Lower lobe of right lung (tissue), 2 donors: ENCODE measurements at places on chromosomes 16 and 17. TPM values are rescaled to one million over a fixed set of nuclear protein-coding genes. Genes with fewer than 3 reads are reported as not detected.

MFSD6L gene
- 0.95 TPM for total RNA-seq

ALOXE3 gene
- total RNA-seq: not detected

COG7 gene
- total RNA-seq: 21.3 TPM

HASPIN gene
- total RNA-seq: 0.68 TPM

PDE6G gene
- total RNA-seq: 2.0 TPM

- no peak for DNase-seq
Measured at GRCh38 chr16:22327446-22327775, 30.2 kb downstream of the POLR3E start.

GRCh38 chr16:54706406-54706805, 224.3 kb upstream of the IRX5 start:
- no peak for DNase-seq

DNA sequence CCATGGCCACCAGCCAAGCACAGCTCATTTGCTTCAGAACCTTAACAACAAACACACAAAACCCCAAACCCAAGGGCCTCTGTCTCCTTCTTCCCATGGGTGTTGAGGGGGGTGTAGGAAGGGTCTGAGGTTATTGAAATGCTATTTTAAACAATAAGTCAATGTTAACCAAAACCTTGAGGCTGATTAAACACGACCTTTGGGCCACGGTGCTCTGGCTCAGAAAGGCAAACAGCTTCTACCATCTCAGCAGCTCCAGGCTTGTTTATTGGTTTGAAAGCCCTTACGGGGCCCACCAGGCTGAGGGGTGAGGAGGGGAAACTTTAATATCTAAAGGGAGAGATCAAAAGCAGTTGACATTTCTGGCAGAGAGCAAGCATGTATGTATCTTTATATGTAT, 185.7 kb upstream of the IRX6 start:
- no peak for DNase-seq

DNA sequence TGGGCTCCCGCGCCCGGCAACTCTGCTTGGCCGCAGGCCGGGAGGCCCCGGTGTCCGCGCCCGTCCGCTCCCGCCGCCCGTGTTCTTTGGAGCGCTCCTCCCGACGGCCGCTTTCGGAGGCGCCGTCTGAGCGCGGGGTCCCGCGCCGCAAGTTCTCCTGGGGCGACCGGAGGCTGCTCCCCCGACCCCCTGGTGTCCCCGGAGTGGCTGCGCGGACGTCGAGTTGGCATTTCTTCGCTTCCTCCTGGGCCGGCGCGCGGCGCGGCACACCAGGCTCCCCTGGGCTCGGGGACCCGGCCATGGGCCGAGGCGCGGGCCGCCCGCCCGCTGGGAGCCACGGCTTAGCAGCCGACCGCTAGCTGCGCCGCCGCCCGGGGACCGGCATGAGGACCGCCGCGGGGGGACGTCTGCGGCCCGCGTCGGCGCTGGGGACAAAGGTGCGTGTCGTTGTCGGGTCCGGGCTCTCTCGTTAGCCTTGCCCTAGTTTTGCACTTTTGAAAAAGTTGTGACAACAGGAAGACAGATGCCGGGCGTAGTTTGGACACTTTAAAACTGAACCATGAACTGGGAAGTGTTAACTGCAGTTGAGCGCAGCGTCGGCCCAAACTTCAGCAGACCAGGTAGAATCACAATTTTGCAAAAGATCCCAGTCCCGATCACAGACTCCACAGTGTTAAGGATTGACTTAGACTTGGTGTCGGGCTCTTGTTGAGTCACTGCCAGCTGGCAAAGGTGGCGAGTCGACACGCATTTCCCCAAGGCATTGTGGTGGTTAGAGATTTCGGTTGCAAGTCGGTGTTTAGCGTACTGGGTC, 700 bp downstream of the UBN1 start:
- DNase-seq: peak; percentile 67

DNA sequence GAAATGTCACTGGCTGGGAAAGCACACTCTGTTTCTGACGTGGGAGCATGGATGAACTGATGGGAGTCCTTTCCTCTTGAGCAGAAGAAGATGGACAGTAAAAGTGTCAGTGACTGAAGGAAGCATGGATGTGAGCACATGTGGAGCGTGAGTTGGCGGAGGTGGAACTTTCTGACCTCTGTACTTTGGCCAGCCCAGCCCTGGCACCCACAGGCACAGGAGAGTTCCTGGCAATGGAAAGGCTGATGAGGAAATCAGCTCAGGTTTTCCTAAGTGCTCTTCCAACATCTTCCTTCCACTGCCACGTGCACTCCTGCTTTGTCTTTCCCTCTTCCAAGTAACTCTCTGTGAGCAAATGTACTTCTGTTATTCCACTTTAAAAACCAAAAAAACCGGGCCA, 276.8 kb downstream of the NTN1 start:
- no peak for DNase-seq

DNA sequence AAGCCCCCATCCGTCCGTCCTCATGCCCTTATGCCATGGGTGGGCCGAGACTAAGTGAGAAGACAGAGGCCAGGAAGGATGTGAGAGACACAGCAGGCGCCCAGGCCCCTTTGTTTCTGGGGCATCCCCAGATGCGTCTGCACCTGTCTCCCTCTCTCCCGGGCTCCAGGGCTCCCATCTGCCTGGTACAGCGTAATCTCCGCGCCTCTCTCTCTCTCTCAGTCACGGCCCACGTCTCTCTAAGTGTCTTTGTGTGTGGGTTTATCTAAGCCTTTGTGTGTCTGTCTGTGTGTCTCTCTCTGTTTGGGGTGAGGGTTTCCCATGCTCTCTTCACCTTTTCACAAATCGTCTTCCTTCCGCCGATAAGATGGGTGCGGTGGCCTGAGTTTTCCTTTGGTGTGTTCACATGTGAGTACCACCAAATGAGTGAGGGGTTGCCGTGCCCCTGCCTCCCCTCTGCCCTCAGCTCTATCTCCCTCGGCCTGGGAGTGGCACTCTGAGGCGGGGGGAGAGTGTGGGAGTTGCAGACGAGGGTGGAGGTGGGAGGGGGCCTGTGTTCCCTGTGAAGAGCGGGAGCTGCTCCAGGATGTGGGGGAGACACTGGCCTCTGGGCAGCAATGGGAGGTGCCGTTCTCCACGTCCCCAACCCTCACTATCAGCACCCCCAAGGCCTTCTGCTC, 25.8 kb upstream of the ABCC3 start:
- DNase-seq: no peak

DNA sequence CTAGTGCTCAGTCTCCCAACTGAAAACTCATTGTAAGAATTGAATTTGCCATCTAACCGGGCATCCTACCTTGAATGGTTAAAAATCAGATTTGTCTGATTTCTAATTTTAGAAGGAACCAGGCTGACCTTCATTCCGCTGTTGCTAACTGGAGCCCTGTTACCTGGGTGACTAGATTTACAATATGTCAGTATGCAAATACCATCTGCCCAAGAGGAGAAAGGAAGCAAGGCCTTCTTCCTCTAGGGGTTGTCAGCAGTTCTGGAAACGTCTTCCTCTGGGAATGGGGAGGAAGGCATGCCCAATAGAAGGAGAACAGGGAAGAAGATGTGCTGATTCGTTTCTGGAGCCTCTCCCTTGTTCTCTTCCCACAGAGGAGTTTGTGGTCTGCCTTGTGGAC, 137.9 kb downstream of the PITPNC1 start:
- no peak for DNase-seq

- DNase-seq: peak; percentile 12
Measured at GRCh38 chr17:77865716-77866115, 92.8 kb upstream of the TNRC6C start.

DNA sequence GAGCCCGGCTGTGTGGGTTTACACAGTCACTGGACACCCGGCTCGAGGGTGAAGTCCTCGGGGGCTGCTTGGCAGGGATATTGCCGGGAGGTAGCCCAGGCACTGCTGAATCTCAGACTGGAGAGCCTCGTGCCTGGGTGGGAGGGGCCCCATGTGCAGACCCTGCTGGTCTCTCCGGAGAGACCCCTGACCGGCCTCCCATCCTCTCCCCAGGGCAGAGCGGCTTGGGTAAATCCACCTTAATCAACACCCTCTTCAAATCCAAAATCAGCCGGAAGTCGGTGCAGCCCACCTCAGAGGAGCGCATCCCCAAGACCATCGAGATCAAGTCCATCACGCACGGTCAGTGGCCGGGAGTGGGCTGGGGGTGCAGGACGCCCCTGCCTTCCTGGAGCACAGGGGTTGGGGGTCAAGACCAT, 346.5 kb downstream of the SEC14L1 start:
- DNase-seq: peak; percentile 40

DNA sequence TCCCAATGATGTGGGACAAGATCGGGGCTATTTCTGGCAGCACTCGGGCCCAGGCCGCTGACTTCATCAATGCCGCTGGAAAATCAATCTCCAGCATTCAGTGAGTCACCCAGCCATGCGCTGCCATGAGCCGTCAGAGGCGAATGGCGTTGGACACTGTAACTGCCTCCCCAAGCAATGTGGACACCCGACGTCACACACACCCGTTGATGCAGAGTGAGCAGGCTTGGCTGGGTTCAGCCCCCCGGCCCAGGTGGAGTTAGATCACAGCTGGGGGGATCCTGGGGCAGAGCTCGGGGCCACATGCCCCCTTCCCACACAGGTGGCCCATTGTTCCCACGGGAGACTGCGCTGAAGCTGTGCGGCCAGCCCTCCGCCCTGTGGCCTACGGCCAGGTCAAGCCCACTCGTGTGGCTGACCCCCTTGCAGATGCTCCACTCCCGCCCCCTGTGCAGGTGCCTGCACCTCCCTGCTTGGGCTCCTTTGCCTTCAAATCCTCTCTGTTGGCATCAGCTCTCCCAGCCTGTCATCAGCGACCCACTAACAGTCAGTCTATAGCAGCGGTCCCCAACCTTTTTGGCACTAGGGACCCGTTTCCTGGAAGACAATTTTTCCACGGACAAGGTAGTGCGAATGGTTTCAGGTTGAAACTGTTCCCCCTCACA, 89.9 kb downstream of the TBC1D16 start:
- peak; percentile 27 for DNase-seq

DNA sequence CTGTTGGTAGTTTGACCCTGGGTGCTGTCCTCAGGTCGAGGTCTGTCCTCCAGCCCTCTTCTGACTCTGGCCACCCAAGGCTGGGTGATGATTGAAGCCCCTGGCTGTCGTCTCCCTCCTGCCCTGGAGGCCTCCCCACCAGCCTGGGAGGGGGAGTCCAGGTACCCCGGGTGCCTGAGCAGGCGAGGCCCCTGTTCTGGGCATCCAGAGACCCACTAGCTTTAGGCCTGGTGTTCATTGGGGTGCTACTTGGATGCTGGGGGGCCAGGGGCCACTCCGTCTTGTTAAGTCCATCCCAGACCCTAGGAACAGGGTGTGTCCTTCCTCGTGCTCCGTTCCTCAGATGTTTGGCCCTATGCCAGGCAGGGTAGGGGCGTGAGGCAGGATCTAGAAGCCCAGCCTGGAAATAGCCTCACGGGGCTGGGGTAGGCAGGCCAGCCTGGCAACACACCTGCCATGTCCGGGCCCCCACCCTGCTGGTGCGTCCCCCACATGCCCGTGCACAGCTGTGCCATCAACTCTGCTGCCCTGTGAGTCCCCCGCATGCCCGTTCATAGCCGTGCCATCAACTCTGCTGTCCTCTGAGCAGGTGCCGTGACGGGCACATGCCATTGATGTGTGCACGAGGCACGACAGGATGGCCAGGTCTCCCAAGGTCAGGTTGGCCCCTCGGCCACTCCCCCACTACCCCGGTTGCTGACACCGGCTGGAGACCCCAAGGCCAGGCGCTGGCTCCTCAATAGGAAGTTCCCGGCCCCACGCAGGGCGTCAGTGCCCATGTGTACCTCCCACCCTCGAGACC, 36.9 kb downstream of the GINS2 start:
- DNase-seq: no peak
